ENCODE measurements at places on chromosomes 5 and 9. TPM values are rescaled to one million over a fixed set of nuclear protein-coding genes. Genes with fewer than 3 reads are reported as not detected.

GRCh38 chr9:114035845-114036801 is 42.0 kb downstream of the AMBP start:
- no peak for DNase-seq

DNA sequence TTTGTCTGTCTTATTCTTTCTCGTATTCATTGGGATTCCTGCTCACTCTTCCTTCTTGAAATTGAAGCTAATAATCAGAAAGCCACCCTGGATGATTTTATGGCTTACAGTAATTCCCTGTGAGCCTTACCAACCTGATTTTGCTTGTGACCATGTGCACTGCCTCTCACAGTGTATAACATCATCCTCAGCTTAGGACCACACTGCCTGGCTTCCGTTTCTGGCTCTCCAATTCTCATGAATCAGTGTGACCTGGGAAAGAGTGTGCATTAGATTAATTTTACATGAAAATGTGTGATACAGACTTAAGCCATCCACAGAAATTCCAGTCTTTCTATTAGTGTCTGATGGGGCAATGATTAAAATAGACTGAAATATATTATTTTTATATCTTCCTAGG is 126.8 kb upstream of the DMRT1 start:
- no peak for DNase-seq

GRCh38 chr5:83029912-83030311 is 47.3 kb downstream of the TMEM167A start:
- peak; percentile 21 for DNase-seq

DNA sequence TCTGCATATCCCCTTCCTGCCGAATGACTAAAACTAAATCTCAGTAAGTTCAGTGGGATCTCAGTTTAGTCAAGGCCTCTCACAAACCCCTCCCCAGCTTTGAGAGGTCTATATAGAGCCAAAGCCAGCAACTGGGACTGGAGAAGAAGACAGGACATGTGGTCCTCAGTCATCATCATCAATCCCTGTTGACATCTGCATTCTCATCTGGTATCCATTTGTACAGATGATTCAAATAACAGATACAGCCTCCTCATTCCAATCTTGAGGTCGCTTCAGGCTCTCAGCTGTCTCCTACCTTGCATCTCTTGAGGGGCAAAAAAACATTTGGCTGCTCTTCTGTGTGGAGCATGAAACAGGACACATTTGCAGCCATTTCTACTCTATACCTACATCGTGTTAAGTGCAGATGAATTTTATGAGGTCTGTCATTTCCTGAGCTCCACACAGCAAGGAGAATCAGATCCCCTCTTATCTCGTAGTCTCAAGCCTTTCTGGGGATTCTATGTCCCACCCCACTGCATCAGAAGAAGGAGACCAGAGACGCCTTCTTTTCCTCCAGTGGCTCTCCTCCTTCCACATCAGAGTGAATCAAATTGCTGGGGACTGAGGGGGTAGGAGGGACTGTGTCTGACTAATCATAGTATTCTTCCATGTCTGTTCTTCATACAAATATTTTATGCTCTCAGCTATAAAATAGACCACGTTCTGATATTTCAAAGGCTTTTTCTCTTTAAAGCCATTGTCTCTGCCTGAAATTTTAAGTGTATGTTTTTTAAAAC is 4.7 kb upstream of the RECK start:
- no peak for DNase-seq

SPOCK1 gene
- 74.6 TPM for polyA plus RNA-seq

GRCh38 chr9:115267790-115268189 is 149.8 kb upstream of the TNC start:
- DNase-seq = no peak
